ENCODE measurements at places on chromosomes 3 and 15. TPM values are rescaled to one million over a fixed set of nuclear protein-coding genes. Genes with fewer than 3 reads are reported as not detected.

PEX11A gene
- 2.9 TPM for total RNA-seq

FSIP1 gene
- total RNA-seq, result 0.38 TPM

BMF gene
- total RNA-seq, result 16.8 TPM

ZNF774 gene
- 0.64 TPM for total RNA-seq

DNA sequence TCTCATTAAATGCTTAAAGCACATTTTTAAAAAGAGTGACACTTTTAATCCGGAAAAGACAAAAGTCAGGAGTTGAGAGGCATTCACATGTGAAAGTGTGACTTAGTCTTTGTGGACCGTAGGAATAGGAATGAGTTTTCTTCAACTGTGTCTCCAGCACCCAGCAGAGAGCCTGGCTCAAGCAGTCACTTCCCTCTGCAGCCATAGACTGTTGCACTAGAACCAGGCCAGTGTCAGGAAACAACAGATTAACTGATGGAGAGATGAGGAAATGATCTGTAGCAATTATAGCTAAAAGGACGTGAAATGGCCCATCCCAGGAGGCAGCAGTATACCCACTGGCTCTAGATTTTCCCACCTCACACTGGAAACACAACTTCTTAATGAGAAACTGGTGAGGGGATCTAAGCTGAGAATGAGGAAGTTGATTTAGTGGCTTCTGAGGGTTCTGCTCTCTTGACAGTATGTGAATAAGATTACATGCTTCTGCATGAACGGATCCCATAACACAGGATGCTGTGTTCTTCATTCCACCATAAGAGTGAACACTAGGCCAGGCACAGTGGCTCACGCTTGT lies 19.8 kb downstream of the CFAP92 start:
- DNase-seq, result no peak

GRCh38 chr3:86865506-86865905 lies 125.4 kb downstream of the VGLL3 start:
- no peak for DNase-seq

GRCh38 chr3:106086038-106086437 lies 217.2 kb upstream of the CBLB start:
- no peak for DNase-seq

DNA sequence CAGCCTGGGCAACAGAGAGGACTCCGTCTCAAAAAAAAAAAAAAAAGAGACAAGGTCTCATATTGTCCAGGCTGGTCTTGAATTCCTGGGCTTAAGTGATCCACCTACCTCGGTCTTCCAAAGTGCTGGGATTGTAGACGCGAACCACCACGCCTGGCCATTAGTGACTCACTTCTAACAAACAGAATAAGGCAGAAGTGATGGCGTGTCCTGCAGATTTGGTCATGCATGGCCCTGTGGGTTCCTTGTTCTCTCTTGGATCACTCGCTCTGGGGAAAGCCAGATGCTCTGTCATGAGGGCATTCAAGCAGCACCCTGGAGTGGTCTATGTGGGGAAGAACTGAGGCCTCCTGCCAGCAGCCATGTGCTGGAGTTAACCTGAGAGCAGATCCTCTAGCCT lies 27.4 kb upstream of the TJP1 start:
- no peak for DNase-seq

GRCh38 chr15:43133430-43134156 lies at the start of gene TMEM62:
Gene TMEM62, plus strand, starts transcription at chr15:43133586. Its CDS starts 217 bp downstream, at chr15:43133803.
- peak; percentile 59 for DNase-seq

DNA sequence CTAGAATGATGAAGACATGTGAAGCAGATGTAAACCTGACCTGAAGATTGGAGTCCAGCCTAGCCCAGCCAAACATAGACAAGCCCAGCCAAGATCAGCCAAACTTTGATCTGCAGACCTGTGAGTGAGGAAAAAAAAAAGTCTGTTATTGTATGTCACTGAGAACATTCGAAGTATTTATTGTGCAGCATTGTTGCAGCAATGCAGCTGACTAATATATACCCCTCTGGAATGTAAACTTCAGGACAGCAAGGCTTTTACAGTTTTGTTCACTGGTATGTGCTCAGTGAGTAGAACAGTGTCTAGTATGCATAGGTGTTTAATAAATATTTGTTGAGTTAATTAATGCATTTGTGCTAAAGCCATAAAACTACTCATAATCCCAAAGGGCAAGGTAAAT lies 23.4 kb downstream of the TMEM202 start:
- DNase-seq, result no peak

- no peak for DNase-seq
Observed at GRCh38 chr3:143574933-143575332, 273.3 kb downstream of the SLC9A9 start.

DNA sequence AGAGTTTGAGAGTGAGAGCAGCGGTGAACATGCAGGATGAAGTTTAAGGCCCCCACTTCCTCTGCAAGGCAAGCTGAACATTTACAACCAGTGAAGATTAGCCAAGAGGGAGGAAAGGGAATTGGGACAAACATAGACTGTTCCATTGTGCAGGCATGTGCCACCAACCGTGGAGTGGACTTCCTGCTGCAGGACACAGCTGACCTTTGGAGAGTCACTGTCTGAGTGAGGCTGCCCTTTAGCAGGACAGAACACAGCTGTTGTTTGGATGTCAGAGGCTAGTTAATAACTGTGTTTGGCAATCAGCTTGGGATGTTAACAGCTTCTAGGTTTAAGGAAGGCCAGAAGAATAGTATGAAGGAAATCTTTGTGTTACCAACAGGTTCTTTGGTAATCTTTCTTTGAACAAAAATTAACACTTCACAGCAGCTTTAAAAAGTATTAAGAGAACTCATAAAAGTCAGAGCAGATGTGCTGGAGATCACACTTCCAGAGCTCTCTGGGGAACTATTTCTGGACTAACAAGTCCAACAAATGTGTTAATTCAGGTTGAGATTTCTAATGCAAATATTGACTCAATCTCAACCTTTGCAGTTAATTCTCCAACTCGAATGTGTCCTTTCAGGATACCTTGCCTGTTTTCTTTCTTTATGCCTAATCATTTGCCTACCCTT lies 31.4 kb downstream of the CTDSPL start:
- no peak for DNase-seq

- no peak for DNase-seq
Observed at GRCh38 chr3:15350141-15350540, 17.8 kb upstream of the SH3BP5 start.
